ENCODE measurements at places on chromosomes 1 and 21.

- no peak for DNase-seq
Measured at GRCh38 chr1:11845641-11846335, 1.8 kb downstream of the NPPA start.

DNA sequence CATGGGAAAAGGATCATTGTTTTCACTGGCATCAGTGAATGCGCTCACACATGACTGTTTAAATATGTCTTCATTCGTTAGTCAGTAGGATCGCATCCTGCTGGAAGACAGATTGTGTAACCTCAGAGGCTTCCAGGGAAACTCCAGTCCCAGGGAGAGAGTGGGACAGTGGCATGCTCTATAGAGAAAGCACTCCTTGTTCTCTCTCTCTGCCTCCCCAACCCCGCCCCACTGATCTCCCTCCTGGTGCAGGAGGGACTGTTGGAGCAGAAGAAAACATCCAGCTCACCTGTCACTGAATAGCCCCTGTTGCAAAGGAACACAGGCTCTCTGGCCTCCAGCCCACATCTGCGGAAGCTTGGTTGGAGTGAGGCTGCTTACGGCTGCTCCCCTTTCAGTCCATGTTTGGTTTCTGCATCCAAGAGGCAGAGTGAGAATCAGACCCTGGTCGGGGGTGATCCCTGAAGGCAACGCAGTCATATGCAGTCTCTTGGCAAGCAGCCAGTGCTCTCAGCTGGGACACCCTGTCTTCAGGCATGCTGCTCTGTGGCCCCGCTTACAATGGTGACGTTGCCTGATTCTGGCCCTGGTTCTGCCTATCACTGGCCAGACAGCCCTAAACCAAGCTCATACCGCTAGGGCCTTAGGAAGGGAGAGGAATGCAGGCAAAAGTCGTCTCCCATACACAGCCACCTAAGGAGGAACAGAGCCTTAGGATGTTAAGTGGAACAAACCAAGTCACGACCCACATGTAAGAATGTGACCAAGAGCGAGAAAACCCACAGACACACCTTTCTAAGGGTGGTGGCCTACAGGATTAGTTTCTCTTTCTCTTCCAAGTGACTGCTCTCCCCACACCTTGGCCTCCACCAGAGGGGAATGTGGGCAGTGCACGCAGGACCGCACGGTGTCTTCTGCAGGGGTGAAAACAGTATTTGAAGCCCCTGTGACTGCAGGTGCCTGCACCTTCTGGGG, 39.7 kb downstream of the BACE2 start:
- DNase-seq: peak; percentile 23

DNA sequence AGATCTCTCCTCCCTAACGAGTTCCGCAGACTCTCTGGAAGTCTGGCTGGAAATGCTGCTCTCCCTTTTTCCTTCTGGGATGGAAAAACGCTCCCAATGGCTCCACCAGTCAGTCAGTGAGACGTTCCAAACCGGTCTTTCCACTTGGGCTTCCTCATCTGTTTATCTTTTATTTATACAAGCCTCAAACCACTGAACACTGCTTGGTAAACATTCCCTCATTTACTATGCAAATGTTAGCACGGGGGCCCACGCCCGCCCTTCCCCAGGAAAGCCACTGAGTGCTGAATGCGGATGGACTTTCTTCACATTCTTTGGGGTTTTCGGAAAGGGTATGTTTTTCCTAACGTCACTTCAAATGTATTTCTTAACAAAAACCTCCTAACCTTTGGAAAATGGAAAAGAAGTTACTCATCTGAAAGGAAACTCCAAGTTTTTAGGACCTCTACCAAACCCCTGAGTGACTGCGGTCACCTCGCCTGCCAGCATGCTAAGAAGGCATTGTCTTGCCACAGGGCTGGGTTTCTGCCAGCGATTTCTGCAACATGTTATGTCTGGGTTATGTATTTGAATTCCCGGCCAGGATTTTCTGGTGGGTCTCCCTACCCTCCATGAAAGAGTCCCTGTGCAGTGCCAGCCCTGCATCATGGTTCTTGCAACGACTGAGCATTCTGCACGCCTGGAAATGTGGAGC, 14.0 kb upstream of the UMODL1 start:
- peak; percentile 93 for DNase-seq

DNA sequence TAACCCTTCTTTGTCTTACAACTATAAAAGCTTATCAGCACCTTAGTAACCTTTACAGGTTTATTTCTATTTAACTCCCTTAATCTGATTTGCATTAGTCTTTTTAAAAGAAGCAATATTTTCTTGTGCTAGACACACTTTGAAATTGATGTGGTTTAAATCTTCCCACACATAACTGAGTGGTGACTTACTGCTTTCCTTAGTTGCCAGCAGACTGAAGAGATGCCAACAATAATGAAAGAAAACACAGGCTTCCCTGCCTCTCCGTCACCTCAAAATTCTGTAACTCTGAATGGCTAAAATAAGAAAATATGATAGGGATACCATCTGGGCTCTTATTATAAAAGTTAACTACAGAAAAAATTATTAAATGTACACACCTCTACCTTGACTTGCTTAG, 196.8 kb downstream of the PTBP2 start:
- DNase-seq: no peak

DNA sequence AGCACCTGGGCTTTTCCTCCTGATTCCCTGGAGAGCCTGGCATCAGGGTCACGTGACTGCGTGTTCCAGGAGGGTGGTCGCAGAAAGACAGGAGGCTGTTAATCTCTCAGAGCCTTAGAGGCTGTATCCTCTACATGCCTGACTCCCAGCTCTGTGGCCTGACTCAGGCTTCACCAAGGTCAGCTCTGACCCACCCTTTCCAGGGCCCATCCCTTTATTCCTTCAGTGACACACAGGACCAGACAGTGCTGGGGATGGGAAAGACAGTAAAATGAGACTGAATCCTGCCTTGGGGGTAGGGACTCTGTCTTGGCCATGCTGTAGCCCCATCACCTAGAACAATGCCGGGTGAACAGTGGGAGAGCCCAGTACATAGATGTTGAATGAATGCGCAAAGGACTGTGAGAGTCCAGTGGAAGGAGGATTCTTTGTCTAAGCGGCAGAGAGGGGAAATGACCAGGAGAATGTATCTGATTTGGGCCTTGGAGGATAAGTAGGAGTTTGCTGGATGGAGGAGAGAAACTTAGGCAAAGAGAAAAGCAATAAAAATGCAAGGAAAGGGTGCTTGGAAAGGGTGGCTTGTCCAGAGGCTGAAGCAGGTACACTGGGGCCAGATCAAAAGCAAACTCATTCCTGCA, 33.0 kb downstream of the EPHX1 start:
- DNase-seq: no peak

GRCh38 chr21:43280949-43281633, 112.3 kb downstream of the CRYAA start:
- DNase-seq: no peak

DNA sequence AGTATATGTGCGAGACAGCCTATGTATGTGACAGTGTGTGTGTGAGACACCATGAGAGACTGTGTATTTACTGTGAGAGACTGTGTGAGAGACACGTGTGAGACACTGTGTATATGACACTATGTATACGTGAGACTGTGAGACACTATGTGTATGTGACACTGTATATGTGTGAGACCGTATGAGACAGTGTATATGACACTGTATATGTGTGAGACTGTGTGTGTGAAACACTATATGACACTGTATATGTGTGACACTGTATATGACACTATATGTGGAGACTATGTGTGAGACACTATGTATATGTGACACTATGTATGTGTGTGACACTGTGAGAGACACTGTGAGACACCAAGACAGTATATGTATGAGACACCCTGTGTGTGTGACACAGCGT, 52.9 kb upstream of the KDM4A start:
- no peak for DNase-seq

DNA sequence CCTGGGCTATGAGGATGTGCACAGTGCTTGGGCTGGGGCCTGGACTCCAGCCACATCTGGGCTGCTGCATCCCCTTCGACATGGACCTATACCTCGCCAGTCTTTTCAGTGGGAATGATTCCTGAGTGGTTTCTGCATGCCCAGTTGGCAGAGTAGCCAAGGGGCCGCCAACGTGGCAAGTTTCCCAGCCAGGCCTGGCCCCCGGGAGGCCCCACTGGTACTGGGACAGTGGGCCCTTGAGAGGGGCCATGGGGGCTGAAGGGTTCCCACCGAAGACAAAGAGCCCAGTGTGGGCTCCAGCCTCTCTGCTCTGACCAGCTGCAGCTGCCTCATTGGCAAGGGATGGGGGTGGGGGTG, 15.4 kb downstream of the RAP1GAP start:
- no peak for DNase-seq

GRCh38 chr1:147630022-147630421, 40.3 kb downstream of the ACP6 start:
- DNase-seq: no peak

DNA sequence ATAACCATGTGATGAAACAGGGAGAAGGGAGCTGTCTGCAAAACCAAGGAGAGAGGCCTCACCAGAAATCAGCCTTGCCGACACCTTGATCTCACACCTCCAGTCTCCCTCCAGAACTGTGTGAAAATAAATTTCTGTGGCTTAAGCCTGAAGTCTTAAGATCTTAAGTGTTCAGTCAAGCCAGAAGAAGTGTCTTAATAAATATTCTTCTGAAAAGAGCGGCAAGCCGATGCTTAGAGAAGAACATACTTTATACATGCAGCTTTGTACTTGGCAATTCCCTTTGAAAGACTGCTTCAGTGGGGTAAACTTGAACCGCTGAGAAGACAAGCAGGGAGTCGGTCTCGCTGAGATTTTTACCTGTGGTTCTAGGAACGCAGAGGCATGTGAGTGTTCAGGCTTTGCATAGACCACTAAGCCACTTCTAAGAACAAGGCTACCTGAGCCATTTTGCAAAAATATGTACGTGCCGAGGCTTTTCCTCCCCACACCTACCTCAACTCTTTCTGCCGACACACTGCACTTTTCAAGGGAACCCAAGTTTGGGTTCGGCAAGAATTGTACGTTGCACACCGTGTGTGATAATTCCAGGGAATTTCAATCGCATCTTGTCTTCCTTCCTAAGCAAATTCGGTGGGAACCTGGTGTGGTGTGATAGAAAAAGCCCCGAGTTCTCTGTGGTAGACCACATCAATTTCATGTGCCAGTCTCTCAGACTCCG, 3.4 kb downstream of the RUNX1 start:
- no peak for DNase-seq

DNA sequence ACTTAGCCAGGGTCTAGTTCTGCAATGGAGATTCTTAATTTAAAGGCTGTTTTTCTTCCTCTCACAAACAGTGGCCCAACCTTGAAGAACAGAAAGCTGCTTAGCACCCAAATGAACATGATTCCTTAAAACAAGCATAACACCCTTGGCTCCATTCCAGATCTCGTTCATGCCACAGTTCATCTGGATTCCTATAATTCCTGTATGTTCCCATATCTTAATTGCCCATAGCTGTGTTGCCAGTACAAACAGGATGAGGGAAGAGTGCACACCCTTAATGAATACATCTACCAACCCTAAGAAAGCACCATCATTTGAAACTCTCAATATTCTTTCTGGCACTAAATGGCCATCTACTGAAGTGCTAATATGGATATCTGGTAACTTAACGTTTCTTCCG, 45.5 kb downstream of the TGFB2 start:
- DNase-seq: peak; percentile 15

GRCh38 chr1:103520822-103521221, 4.7 kb upstream of the RNPC3 start:
- no peak for DNase-seq

- no peak for DNase-seq
Measured at GRCh38 chr1:31717341-31717740, 13.5 kb upstream of the COL16A1 start.

- DNase-seq: peak; percentile 80
Measured at GRCh38 chr1:107529511-107530149, 388.8 kb downstream of the NTNG1 start.

DNA sequence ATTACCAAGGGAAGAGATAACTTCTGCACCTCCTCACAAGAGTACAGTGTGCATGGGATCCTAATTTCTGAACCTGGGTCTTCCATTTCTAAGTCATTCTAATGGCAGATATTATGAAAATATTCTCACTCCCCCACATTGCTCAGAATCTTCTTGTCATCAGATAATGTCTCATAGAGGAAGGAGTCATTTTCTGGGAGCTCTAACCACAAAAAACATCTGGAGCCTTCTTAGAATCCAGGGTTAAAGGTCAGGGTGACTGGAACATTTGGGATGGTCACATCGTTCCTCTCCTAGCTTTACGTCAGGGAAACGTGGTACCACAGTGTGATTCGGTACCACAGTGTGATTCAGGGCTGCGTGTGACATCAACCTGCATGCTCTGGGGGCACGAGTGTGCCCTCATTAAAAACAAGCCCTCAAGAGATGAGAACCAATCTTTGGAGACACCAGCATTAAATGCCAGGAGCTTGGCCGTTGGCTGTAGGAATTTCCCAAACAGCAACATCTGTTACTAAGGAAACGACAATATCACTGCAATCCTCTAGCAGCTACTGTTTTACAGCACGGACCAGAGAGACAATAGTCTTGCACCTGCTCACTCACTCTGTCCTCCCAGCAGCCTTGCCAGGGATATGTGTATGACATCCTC, 179.1 kb downstream of the PSMG1 start:
- DNase-seq: no peak

DNA sequence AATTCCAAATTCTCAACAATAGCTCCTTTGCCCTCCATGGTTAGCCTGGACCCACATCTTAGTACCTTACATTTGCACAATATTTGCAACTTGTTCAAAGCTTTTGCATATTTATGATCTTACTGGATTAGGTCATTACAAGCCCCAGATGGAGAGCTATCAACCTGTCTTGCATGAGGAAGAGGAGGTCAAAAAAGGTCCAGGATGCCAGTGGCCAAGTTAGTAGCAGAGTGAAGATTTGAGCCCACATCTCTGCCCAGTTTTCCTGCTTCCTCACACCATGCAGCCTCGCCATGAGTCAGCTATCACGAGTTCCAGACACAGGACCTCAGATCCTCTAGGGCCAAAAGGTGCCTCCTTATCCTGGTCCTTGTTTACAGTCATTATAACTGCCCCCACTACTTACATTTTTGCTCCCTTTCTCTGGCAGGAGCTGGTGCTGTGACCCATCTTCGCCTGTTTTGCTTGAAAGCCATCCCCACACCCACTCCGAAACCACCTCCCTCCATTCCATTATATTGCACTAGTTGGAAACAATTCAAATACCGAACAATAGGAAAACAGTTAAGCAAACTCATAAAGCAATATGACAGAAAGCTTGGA, 5.0 kb upstream of the AHCYL1 start:
- DNase-seq: no peak

DNA sequence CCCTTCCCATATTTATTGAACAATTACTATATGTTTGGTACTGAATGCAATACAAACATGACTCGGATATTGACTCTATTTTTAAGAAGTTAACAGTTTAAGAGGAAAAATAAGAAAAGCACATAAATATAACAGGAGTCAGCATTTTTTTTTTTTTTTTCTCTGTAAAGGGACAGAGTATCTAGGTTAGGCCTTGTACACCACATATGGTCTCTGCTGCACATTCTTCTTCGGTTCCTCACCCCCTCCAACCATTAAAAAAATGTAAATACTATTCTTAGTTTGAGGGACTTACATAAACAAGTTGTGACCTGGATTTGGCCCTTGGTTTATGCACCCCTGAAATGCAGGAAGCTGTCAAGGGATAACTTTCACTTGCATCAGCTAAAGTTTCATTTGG, 40.4 kb downstream of the PHC2 start:
- no peak for DNase-seq
